CD4-positive, alpha-beta T cell treated with Interleukin-21 for 1 hour (primary cell): ENCODE measurements at places on chromosomes 2 and 18.

DNA sequence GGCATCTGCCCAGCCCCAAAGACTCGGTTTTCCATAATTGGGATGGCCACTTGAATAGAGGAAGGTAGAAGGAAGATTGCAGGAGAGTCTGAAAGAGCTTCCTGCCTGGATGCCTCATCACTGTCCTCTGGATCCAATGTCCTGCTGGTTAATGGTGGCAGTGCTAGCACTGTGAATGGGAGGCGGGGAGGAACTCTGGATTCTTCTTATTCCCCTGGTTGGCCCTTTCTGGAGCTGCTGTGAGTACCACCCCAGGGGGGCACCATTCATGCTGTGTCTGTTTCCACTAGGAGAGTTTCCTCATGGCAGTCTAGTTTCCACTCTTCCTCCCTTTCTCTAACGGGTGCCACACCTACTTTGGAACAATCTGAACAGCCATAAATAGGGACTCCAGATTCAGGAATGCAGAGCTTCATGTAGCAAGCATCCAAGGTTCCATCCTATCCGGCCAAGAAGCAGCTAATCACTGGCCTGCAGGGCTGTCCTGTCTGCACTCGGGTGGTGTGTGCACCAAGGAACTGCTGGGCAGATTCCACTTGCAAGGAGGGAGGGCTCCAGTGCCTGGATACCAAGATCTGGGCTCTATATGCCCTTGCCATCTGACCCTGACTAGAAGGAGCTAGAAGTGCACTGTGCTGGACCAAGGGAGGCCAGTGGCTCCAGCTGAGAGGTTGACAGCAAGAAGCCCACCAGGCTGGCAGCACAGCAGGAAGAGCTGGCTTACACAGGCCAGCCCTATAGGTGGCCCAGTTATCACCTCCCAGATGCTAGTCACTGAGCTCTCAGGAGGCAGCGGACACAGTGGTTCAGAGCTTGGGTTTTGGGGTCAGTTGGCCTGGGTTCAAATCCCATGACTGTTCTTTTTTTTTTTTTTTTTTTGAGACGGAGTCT, 4.6 kb upstream of the ATOH8 start:
- DNase-seq, result no peak

GRCh38 chr2:231931481-231931915, 5.3 kb upstream of the NPPC start:
- DNase-seq, result no peak

DNA sequence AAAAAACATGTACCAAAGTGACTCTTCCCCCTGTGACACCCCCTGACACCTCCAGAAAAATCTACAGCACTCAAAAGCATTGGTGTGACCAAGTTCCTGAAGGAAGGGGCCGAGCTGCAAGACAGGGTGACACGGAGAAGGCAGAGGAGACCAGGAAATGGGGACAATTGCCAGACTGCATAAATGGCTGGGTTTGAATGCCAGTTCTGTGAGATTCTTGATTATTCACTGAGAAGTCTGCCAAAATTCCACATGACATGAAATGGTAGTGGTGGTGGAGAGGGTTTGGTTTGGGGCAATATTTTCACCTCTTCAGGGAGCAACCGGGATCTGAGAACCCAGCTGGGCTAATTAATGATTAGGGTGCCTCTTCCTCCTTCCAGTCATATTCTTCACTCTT, 178.5 kb downstream of the ARL4C start:
- DNase-seq, result no peak

DNA sequence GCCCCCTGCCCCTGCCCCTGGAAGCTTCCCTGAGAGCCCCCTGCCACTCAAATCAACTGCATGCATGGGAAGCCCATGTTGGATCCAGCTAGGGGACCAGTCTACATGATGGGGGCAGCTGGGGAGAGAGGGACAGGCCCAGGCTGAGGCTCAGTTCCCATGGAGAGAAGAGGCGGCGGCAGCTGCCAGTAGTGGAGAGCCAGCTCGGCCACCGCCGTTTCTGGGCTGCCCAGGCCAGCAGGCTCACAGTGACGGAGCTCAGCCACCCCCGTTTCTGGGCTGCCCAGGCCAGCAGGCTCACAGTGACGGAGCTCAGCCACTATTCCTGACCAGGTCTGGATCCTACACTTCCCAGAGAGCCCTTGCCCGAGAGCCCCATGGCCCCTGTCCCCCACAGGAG, 3.6 kb downstream of the MAB21L4 start:
- no peak for DNase-seq

DNA sequence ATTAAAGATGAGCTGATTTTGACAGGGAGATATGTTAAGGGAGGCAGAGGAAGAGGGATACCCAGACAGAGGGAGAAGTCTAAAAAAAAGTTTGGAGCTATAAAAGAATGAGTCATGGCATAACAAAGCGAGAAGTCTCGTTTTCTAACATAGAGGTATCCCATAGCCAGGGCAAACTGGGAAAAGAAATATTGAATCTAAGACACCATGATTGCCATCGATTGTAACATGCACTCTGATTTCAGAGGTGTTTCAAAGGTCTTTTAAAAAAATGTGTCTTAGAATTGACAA, 110.7 kb downstream of the MDH1 start:
- no peak for DNase-seq
